ENCODE measurements at places on chromosomes 16 and 17. TPM values are rescaled to one million over a fixed set of nuclear protein-coding genes. Genes with fewer than 3 reads are reported as not detected.

DNA sequence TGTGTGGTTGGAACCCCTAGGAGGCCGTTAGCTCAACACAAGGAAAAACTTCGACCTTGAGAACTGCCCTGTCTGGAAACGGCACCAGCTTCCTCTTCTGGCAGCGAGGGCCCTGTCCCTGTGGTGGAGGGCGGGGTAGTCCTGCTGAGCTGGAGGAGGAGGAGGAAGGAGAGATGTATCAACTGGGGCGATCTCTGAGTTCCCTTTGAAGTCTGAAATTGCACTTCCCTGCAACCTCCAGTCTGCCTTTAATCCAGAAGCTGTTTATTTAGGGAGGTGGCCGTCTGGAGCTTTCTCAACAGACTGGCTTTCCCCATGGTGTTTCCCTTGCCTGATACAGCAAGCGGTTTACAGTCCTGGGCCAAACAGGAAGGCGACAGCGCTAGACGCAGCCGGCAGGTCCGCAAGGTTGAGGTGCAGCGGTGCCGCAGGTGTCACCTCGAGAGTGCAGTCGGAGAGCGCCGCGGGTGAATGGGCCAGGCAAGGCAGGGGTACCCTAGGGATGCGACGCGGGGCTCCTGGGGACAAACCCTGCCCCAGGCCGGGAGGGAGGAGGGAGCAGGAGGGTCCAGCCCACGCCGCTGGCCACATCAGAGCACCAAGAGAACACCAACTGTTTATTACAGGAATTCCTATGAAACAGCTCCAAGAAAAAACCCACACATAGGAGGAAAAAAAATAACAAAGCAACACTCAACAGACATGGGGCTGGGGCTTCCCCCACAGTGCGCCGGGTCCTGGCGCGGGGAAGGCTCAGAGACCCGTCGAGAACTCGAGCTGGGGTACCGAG, 11.4 kb upstream of the MRPS23 start:
- peak; percentile 85 for DNase-seq

DNA sequence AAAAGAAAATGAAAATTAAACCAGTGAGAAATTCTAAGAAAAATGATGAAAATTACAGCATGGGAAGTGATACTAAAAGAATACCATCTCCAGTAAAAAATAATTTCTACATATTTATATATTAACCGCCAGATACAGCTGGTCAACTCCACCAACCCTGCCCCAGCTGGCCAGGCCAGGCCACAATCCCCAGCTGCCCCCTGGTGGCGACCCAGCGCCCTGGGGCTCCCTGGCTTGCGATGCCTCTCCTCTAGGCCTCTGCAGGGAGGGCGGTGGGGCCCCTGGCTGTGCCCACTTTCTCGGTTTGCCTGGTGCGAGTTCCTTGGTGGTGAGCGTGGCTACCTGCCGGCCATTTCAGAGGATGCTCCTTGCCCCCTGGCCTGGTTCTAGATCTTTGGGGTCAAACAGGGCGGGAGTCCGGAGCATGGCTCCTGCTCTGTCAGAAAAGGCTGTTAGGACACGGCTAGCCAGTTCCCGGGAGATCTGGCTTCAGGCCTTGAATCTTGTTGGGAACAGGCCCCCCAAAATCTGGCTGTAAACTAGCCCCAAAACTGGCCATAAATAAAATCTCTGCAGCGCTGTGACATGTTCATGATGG, 14.5 kb downstream of the GLIS2 start:
- DNase-seq, result peak; percentile 81

DNA sequence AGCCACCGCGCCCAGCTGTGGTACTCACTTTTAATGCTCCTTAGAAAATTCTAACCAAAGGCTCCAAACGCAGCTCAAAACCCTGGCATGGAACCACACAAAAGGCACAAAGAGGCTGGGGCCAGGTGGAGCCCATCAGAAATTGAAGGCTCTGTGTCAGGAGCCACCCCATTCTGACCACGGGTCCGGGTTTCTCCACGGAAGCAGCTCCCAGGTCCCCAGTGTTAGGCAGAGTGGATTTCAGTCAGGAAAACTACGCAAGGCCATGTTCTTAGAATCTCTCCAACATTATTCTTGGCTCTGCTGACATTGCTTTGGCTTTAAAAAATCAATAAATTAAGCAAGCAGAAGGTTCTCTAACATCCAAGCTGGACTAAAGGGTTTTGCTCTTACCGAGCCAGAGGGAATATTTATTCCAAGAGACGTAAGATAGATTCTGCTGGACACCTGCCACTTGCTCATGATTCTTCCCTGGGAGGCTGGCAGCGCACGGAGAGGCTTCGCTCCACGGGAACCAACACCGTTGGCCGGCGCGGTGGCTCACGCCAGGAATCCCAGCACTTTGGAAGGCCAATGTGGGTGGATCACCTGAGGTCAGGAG, 93.5 kb downstream of the NXN start:
- no peak for DNase-seq

PARD6A gene
- total RNA-seq, result not detected

GRCh38 chr16:24962747-24963146, 52.4 kb downstream of the ARHGAP17 start:
- no peak for DNase-seq

GRCh38 chr17:59001158-59001814, 105.4 kb downstream of the TRIM37 start:
- peak; percentile 97 for DNase-seq

KCNJ18 gene
- not detected for total RNA-seq

- peak; percentile 82 for DNase-seq
These were observed 110.7 kb upstream of the IRX3 start for GRCh38 chr16:54397190-54397835.

- DNase-seq, result no peak
These were observed 19.9 kb upstream of the RBL2 start for GRCh38 chr16:53414381-53414780.

GRCh38 chr16:57131351-57131970, 39.1 kb downstream of the CPNE2 start:
- DNase-seq, result no peak

UTS2R gene
- total RNA-seq, result 0.18 TPM

DNA sequence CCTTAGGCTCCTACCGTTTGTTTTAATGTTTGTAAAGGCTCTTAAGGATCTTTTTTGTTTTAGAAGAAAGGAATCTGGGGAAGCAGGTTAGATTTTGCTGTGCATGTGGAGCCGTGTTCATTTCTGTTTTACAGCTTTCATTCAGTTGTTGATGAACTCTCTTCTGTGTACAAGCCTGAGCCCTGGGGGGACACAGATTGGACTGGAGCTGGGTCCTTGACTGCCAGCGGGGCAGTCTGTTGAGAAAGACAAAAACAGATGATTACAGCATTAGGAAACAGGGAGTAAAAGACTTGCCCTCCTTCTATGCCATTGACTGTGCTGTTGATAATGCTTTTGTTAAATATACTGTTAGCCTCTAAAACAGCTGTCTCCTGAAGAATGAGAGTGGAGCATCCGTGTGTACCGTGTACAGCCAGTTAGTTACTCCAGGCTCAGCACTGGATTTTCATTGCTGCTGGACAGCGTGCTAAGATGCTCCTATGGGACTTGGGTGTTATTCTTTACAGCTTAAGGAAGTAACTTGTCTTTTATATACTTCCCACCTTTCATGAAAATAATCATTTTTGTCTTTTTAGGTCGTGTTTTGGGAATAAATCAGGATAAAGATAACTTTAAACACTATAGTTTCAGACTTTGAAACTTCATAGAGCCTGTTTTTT, 3.2 kb downstream of the MAP1LC3B start:
- DNase-seq, result no peak

CPHXL2 gene
- total RNA-seq, result not detected

- DNase-seq, result peak; percentile 93
These were observed at the start of gene FOXJ1 for GRCh38 chr17:76141212-76142038. Gene FOXJ1, minus strand, starts transcription at chr17:76141245. Its CDS starts 850 bp downstream, at chr17:76140395.

- DNase-seq, result no peak
These were observed 8.2 kb downstream of the SLC46A1 start for GRCh38 chr17:28397687-28398279.

CASKIN1 gene
- total RNA-seq, result not detected

GRCh38 chr17:61325382-61326073, 74.1 kb upstream of the TBX2 start:
- peak; percentile 83 for DNase-seq

DNA sequence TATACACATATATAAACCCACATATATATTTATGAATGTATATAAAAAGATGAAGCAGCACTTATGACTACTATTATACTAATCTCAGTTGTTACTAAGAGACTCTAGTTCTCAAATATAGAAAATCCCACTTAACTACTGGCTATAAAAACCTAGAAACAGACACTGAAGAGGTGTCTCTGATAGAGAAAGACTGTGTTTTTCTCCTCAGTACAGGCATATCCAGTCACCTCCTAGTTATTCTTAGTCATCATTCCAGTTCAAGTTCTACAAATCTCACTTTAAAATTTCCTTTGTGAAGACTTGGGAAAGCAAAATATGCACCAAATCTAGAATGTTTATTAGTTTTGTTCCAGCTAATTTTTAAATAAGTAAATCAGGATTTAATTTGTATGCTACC, 93.9 kb downstream of the STH start:
- DNase-seq, result no peak
